T-helper 9 cell (primary cell): ENCODE measurements at places on chromosomes 6 and 20.

- no peak for DNase-seq
Observed at GRCh38 chr6:13355999-13356785, 27.9 kb upstream of the TBC1D7 start.

DNA sequence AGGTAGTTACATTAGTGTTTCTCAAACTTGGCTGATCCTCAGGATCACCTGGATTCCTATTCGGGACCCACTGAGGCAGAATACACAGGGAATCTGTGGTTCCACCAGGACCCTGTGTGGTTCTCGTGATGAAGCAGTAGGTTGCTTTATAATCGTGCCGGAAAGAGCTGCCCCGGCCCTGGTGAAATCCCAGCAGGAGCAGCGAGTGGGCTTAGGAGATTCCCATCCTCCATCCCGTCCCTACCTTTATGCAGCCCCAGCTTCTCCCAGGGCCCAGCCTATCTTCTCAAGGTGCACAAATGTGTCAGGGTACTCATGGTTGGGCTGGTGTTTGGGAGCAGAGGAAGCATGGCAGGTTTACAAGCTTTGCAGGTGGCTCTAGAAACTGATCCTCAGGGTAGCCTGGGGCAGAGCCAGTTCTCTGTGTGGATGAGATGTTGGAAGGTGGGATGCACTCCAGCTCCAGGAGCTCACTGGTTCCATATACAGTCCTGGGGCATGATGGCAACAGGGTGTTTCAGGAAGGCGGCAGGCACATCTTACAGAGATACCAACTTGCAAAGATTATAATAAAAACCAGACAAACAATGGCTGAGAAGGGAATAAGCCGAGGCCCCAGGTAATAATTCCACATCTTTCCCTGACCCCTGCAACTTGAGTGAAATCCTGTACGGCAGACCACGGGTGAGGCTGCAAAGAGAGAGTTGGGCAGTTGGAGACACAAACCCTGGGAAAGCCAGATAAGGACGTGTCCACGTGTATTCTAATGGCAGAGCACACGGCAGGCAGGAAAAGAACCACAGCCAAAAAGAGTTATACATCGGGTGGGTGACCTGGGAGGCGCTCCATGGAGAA is 5.9 kb downstream of the SLC22A1 start:
- DNase-seq: no peak

GRCh38 chr6:128511506-128511905 is 8.9 kb downstream of the PTPRK start:
- no peak for DNase-seq

- DNase-seq: no peak
Observed at GRCh38 chr20:58877050-58877975, 24.8 kb downstream of the GNAS start.

DNA sequence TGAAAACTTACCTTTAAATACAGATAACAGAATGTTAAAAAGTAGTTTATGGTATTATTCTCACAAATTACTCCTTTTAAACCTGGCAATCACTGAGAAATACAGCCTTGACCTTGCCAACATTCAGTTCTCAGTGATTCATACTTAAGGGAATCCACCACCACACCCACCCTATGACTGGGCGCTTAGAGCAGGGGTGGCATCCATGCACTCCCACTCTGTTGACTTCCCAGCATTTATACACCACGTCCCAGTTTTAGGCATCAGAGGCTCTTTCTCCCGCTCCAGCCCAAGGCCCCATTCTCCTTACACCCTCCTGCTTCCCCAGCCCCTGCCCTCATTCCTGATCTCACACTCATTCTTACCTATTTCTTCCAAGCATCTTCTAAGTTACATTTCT is 16.3 kb downstream of the TRAF3IP2 start:
- no peak for DNase-seq

GRCh38 chr6:160238761-160239751 is 19.6 kb downstream of the SLC22A2 start:
- no peak for DNase-seq

DNA sequence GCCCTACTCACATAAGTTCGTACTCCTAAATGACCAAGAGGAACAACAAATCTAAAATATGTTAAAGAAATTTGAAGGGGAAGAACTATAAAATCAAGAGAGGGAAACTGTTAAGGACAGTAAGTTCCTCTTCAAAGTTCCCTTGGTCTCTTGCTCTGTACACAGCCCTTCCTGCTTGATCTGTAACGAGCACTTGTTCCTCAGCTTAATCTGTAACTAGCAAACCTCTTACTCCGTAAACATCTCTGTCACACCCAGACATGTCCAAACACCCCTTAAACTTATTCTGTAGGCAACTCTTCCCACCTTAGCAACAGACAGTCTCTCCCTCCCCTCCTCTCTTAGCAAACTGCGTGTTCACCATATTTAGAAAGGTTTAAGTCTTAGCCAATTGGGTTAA is 29.9 kb downstream of the PLN start:
- DNase-seq: no peak

GRCh38 chr6:152094992-152095592 is 287.6 kb downstream of the ESR1 start:
- no peak for DNase-seq

GRCh38 chr6:165891320-165891719 is 228.3 kb upstream of the PDE10A start:
- DNase-seq: no peak

- DNase-seq: no peak
Observed at GRCh38 chr6:105839266-105839665, 246.9 kb upstream of the PRDM1 start.

- no peak for DNase-seq
Observed at GRCh38 chr6:21228411-21228810, 365.1 kb upstream of the SOX4 start.

- no peak for DNase-seq
Observed at GRCh38 chr20:62428396-62429295, 1.3 kb upstream of the RBBP8NL start.

DNA sequence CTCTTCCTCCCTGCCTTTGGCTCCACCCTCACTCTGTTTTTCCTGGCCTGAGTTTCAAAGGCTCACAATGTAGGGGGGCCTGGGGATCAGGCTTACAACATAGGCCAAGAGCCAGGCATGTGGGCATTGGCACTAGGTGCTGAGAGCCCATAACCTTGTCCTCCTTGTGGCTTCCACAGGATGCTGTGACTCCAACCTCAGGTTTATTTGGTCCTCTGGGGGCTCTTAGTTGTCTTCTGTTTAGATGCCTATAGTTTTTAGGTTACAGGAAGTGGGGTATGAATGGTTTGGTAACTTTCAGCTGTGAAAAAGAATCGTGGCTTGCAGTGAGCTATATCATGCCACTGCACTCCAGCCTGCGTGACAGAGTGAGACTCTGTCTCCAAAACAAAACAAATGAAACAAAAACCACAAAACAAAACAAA is 25.6 kb downstream of the MMP24 start:
- no peak for DNase-seq

- DNase-seq: no peak
Observed at GRCh38 chr6:134372603-134373281, 54.8 kb upstream of the SGK1 start.

- DNase-seq: no peak
Observed at GRCh38 chr6:31287619-31288018, 15.7 kb upstream of the HLA-C start.

- DNase-seq: no peak
Observed at GRCh38 chr6:13364842-13365241, 36.5 kb upstream of the TBC1D7 start.

- DNase-seq: no peak
Observed at GRCh38 chr6:108850669-108851465, 2.6 kb downstream of the ARMC2 start.

DNA sequence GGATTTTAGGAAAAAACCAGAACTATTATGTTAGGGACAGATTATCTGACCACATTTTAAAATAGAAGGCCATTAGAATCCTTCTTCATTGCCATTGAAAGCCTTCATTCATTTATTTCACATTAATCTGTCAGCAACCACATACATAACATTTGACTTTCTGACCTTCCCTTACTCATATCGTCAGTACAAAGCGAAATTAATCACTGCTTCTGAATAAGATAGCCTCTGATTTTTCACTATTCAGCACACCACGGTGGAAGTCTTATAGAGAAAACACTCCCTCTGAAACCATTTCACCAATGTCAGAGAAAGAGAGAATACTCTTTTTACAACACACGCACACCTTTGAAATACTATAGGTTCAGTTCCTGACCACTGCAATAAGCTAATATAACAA is 442.5 kb upstream of the ID4 start:
- no peak for DNase-seq

DNA sequence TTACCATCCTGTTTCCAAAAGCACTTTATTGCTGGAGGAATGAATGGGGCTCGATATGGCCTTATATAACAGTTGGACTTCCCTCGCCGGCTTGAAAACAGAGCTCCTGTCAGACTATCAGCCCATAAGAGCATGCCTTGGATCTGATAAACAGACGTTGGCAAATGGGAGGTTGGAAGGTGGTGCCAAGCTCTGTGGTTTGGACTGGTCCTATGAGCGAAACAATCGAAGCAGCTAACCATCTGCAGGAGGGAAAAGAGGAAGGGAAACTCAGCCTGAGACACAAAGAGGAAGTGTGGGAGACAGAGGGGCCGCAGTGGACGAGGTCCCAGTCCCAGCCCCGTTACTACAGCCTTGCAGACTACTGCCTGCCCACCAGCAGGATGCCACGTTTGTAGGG is 92.9 kb downstream of the TFAP2C start:
- no peak for DNase-seq

DNA sequence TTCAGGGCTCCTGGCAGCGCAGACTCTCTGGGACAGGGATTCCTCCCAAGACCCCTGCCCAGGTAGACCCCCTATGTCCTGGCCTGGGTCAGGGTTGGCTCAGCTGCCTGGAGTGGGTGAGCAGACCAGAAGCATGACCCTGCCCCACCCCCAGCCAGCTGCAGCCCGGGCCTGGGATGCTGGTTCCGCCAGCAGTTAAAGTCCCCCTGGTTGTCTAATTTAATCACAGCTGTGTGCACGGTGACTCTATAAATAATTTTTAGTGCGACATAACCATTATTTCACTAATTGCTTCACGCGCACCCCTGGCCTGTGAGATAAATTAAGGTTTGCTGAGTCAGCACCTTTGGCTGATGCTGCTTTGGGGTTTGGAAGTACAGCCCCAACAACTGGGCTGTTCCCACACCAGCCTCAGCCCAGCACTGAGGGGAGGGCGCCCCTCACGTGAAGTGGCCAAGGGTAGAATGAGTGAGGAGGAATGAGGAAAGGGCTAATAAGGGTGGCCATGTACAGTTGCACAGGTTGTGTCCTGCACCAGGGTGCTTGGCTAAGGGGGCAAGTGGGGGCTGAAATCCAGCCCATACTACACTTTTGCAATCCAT is 26.1 kb upstream of the CDH22 start:
- DNase-seq: no peak

GRCh38 chr6:73041051-73041450 is 184.2 kb downstream of the KHDC1L start:
- DNase-seq: no peak

GRCh38 chr20:17721802-17722486 is 22.2 kb downstream of the BANF2 start:
- no peak for DNase-seq

DNA sequence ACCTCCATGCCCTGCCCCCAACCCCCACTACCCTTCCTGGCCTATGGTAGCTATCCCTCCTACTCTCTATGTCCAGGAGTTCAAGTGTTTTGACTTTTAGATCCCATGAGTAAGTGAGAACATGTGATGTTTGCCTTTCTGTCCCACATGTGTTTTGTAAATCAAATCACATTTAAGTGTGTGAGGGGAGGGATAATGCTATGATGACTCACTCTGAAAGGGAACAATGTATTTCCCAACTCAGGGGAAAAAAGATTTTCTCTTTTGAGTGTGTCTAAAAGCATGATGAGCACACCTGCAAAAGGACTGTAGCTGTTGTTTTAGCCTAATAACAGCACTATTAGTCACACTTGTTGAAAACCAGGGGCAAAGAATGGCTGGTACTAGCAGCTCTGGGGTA is 193.7 kb downstream of the GJA10 start:
- no peak for DNase-seq

GRCh38 chr6:64988148-64988547 is 718.9 kb downstream of the EYS start:
- DNase-seq: no peak

DNA sequence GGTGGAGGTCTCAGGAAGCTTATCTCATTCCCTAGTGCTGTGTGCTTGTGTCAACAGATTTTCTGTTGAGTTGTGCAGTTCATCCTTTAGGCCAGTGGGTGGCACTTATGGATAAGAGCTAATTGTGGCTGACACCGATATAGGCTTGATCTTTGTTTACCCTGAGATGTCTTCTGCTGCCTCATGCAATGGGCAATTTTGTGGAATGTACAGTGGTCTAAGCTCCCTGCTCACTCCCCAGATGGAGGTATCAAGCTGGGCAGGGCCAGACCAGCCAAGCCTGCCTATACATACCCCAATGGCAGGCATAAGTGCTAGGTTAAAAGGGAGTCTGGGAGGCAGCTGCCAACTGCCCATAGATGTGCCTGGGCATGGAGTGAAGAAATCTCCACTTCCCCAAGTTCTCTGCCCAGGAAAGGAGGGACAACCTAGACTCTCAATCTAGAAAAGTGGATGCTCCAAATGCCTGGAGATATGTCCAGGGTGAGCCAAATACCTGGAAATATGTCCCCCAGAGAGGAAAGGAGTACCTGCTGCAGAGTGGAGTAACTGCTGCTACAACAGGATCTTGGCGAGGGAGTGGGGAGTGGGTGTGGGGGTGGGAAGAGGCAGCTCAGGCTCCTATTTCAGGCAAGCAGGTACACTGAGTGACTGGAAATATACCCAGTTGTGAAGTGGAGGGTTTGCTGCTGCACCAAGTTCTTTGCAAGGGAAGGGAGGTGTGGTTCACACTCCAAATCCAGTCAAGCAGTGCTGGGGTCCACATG is 53.2 kb upstream of the ARG1 start:
- no peak for DNase-seq

- no peak for DNase-seq
Observed at GRCh38 chr6:45789238-45789637, 226.4 kb downstream of the CLIC5 start.

- DNase-seq: no peak
Observed at GRCh38 chr6:54716877-54717276, 129.7 kb upstream of the FAM83B start.

DNA sequence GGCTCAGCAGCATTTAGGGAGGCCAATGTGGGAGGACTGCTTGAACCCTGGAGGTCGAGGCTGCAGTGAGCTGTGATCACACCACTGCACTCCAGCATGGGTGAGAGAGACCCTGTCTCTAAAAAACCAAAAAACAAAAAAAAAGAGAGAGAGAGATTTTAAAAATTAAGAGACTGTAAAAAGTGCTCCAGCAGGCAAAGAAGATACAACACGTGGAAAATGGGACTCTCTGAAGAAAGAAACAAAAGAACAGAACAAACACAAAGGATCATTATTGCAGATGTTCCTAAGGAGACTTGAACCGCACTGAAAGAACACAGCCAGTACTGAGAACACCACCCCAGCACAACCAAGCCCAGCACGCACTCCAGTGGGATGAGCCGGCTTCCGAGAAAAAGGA is 74.2 kb downstream of the TAF4 start:
- no peak for DNase-seq

DNA sequence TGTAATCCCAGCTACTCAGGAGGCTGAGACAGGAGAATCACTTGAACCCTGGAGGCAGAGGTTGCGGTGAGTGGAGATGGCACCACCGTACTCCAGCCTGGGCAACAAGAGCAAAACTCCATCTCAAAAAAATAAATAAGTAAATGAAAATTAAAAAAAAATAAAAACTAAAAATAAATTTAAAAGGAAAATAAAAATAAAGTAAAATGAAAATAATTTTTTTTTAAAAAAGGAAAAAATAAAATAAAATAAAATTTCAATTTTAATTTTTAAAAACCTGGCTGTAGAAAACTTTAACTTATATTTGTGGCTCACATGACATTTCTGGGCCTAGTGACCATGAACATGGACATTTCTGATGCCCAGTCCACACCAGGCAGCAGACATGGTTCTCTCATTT is 16.1 kb downstream of the HCK start:
- no peak for DNase-seq

GRCh38 chr6:156601152-156602065 is 175.8 kb upstream of the ARID1B start:
- no peak for DNase-seq
